GF-D8 (cell line): ENCODE measurements at places on chromosomes 12 and 14.

- DNase-seq: no peak
These were observed 88.3 kb downstream of the CIT start for GRCh38 chr12:119788786-119789185.

GRCh38 chr12:115259968-115260747 is 576.2 kb upstream of the TBX3 start:
- DNase-seq: no peak

DNA sequence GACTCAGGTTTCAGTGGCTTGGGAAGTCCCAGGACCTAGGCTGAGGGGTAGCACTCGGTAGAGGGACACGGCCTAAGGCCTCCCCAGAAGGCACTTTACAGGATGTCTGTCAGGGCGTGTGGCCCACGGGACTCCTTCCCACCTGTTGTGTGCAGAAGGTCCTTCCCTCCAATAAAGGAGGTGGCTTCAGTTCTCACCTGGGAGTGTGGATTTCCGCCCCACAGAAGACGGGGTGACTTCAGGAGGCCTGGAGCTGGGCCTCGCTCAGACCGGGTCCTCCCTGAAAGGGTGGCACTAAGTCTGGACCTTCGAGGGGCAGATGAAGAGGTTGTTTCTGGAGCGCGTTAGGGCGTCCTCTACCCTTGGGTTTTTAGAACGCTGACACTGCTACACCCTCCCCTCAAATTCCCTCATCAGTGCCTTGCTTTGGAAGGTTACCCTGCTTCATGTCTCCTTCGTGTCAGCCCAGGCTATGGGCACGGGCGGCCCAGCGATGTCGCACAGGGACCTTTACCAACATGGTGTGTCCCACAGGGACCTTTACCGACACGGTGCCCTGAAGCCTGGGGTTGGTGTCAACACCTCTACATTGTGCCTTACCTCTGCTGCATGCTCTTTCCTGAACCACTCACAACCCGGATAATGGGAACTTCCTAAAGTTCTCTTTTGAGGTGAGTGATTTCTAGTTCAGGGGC is 7.1 kb downstream of the SLC6A12 start:
- DNase-seq: no peak

GRCh38 chr12:122835750-122836026 is 431 bp downstream of the HIP1R start:
- no peak for DNase-seq

DNA sequence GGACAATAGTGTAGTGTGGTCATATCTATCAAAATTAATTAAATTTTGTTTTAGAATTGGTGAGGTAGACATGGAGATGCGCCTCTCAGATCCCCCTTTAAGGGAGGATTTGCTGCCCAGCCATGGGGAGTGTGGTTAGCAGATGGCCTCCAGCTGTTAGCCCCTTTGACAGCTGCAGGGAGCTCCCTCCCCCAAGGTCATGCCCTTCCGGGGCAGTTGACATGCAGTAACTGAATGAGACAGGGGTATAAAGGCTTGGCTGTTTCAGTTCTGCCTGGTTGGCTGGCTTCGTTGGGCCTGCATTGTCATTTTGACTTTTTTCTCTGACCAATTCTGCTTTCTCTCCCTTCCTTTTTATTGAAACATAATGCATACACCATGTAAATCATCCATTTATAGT is 291.5 kb upstream of the SRRM4 start:
- DNase-seq: no peak

DNA sequence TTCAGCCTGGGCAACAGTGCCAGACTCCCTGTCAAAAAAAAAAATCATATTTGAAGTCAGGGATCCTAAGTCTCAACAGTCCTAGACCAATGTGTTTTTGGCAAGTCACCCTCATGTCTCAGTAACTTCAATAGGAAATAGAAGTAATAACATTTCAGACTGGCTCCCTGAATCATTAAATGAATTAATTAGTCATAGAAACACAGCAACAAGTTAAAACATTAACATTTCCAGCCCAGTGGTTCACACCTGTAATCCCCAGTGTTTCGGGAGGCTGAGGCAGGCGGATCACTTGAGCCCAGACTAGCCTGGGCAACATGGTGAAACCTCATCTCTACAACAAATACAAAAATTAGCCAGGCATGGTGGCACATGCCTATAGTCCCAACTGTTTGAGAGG is 125.2 kb downstream of the GTF2A1 start:
- DNase-seq: no peak

- no peak for DNase-seq
These were observed 18.4 kb downstream of the SPIC start for GRCh38 chr12:101493556-101493955.

- DNase-seq: no peak
These were observed 108.9 kb downstream of the GPR135 start for GRCh38 chr14:59356312-59356711.

- DNase-seq: no peak
These were observed 104.0 kb upstream of the PLEKHA5 start for GRCh38 chr12:19025582-19025981.

GRCh38 chr14:80926397-80927082 is 15.0 kb downstream of the CEP128 start:
- DNase-seq: no peak

- DNase-seq: no peak
These were observed 4.1 kb downstream of the CLEC2D start for GRCh38 chr12:9673404-9674225.

GRCh38 chr14:23364164-23365035 is 572 bp downstream of the EFS start:
- DNase-seq: no peak

DNA sequence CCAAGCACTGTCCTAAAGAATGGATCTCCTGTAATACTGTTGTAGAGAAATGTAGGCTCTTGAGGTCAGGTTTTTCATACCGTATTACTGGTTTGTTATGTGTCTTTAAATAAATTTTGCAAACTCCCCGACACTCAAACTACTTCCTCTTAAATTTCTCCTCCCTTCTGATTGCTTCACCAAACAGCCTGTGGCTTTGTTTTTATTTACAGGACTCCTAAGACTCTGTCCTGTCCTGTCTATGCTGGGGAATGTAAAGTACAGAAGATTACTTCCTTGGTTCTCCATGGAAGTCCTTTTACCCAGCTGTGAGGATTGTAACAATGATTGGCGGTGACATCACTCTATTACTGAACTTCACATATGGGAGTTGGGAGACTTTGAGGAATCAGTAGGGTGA is 873.5 kb downstream of the DIO2 start:
- DNase-seq: no peak

DNA sequence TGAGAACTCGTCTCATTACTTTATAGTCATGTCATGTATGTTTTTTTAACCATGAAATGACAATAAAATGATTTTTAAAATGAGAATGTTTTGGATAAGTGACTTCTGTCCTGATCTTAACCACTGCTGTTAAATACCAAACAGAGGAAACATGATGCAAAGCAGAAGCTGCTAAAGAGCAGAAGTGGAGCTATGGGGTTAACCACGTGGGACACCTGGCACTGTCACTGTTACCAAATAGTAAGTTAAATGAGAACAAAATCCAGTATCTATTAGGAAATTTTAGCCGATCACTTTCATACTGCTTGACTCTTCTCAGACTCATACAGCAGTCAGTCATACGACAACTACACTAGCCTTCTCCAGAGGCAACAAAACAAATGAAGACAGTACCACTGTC is 82.4 kb downstream of the SCAF11 start:
- DNase-seq: peak; percentile 29

DNA sequence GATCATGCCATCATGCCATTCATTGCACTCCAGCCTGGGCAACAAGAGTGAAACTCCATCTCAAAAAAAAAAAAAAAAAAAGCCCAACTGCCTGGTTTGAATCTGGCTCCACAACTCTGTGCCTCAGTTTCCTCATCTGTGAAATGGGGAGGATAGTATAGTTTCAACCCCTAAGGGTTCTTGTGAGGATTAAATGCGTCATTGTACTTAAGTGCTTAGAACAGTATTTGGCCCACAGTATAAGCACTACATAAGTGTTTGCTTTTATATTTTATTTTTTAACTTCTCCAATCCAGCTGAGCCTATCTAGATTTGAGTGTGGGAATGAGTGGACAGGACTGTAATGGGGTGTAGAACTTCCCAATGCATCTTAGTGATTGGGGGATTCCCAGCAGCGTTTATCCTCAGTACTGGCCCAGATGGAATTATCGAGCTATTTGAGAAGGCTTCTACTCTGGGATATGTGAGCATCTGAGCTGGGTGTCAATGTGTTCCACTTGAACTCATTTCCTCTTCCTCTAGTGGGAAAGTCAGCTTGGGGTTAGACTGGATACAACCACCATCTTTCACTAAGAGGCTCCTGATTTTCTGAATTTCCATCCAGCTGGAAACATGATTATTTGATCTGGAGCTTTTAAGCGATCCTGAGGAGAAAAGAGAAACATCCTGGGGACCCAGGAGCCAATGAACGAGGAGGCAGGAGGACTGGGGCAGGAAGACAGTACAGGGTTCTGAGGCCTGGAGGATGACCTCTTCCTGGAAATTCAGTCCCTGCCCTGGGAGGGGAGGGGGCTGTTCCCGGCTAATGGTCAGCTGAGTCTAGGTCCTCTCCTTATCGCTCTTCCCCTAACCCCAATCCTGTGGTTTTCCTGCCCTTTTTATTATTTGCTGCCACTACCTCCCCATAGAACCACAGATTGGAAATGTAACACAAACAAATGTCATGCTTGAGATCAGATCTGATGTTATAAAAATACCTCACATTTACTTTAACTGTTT is 9.3 kb upstream of the ESPL1 start:
- no peak for DNase-seq

- DNase-seq: no peak
These were observed 32.3 kb upstream of the TBC1D30 start for GRCh38 chr12:64792128-64792527.

DNA sequence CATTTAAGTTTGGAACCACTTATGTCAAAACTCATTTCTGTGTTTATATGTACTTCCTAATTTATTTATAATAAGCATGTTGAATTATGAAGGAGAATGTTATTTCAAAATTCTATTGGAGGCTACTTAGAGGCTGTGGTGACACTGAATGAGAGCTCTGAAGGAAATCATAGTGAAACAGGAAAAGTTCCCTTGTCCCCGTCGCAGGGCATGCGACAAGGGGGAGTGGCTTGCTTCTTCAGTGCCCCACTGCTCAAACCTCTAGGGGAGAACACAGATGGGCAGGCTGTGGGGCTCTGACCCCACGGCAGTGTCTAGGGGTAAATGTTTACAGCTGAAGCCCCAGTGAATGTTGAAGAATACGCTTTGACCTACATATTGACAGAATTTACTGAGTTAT is 261.9 kb downstream of the RAD51B start:
- DNase-seq: no peak
